ENCODE measurements at places on chromosomes 4 and X.

DNA sequence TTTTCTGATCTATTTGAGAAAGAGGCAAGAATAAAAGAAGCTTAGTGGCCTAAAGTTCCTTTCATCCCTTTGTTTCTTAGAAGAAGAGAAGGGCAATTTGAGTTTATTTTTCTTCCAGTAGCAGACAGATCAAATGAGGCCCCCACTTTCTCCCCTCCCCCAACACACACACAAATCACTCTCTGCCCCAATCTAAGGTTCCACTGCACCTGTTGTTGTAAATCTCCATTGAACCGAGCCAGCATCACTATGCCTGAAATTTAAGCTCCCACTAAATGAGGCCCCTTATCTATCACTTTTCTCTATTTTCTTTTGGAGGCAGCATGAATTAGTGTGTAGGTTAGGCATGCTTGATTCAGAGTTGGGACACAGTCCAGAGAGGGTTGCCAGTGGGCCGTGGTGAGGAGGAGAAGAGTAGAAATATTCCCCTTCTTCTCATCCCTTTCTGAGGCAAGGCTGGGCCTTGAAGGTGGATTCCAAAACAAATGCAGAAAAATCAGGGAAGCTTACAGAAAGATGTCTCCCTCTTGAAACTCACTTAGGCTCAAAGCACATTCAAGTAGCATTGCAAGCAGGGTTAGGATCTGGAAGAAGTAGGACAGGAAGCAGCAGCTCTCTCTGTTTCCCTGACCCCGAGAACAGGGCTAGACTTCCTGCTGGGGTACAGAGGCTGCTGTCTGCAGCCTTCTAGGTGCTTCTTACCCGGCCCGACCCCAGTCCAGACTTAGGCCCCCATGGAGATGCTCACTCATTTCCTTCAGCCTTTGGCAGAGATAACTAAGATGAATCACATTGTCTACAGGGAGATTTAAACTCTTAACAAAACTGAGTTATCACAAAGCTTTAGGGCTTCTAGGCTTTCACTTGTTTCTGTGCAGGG is 70.7 kb downstream of the RASL11B start:
- peak; percentile 68 for DNase-seq

- DNase-seq, result no peak
Observed at GRCh38 chr4:957231-957580, 16.2 kb downstream of the DGKQ start.

GRCh38 chrX:42869659-42870476 is 91.9 kb upstream of the PPP1R2C start:
- no peak for DNase-seq

- no peak for DNase-seq
Observed at GRCh38 chrX:14389682-14390081, 139.7 kb upstream of the GLRA2 start.

GRCh38 chrX:104391906-104392305 is 137.2 kb upstream of the ESX1 start:
- DNase-seq, result no peak

DNA sequence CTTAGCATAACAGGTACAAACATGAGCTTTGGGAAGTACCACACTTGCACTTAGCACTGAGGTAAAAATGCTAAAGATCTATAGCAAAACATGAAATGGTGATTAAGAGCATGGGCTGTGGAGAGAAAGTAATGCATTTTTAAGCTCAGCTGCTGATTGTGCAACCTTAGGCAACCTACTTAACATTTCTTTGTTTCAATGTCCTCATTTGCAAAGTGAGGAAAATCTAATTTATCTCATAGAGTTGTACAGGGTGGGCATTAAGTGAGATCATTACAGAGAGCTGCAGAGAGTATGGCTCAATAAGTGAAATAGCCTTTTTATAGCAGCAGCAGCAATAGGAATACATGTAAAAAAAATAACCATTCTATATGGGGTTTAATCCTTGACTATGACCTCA is 87.0 kb downstream of the PAK3 start:
- no peak for DNase-seq

- peak; percentile 97 for DNase-seq
Observed at GRCh38 chr4:56995525-56995924, 16.8 kb downstream of the POLR2B start.

DNA sequence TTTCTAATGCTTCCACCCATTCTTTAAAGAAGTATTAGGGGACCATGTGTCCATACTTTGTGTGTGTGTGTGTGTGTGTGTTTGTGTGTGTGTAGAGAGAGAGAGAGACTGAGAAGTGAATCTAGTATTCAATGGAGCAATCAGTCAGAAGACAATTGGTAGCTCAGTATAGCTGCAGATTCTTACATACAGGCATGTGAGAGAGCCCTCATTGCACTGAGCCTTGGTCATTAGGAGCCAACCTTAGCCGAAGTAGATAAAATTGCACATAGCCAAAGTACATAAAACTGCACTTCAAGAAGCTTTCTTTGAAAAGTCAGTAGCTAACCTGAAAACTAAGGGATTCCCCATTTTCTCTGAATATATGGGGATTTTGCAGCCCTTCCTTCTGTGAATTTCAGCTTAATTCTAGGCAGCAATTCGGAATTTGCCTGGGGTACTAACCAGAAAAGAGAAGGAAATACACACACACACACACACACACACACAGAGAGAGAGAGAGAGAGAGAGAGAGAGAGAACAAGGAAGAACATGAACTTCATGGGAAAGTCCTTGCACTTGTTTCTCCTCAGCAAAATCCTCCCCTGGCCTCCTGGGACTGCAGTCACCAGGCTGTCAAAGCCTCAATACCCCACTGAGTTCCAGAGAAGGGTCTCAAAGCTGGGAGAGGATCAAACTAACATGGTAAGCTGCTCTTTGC is 1.7 kb upstream of the PRDM8 start:
- no peak for DNase-seq

DNA sequence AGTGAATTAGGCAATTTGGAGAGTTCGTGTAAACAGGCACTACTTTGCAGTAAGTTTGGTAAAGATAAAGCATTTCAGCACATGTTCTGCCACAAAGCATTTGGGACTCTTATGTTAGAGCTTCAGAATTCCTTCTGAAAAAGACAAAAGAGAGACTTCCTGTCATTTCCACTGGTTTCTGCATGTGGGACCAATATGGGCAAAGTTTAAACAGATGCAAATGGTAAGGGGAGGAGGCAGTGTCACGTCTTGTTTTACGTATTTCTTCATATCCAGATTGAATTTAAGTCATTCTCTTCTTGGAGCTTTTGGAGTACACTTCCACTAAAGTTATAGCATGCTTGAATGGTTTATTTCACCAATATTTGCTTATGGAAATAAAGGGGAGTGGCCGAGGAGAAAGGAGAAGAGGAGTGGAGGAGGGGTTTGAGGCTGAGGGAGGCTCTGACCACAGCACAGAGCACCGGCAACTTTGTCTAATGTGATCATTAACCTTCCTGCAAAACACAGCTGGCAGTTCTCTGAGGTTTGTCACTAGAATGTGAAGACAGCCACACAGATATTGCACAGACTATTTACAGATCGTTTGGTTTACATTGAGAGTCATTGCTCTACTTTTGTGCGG is at the start of gene APELA:
Gene APELA, plus strand, starts transcription at position 479 of the 625 bp plus-strand sequence. CDS start 154 bp downstream, outside the sequence.
- no peak for DNase-seq

DNA sequence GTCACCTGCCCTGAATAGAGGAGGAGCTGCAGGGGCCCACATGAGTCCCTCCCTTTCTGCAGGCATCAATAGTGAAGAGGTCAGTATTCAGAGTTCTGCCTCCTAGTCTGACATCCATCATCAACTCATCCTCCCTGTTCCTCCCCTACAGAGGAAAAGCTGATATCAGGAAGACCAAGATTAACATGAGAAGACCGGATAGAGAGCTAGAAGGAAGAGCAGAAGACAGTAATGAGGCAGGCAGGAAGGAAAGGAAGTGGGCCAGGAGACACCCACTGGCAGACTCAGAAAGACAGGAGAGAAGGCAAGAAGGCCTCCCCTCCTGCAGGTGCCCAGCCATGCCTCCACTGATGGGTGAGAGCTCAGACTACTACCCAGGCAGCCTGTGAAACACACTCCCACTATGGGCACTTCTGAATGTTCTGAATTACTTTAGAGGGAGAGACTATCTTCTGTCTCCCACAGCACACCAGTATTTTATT is 74.6 kb downstream of the CC2D2A start:
- DNase-seq, result no peak

GRCh38 chr4:8220661-8221450 is 21.8 kb downstream of the SH3TC1 start:
- no peak for DNase-seq

DNA sequence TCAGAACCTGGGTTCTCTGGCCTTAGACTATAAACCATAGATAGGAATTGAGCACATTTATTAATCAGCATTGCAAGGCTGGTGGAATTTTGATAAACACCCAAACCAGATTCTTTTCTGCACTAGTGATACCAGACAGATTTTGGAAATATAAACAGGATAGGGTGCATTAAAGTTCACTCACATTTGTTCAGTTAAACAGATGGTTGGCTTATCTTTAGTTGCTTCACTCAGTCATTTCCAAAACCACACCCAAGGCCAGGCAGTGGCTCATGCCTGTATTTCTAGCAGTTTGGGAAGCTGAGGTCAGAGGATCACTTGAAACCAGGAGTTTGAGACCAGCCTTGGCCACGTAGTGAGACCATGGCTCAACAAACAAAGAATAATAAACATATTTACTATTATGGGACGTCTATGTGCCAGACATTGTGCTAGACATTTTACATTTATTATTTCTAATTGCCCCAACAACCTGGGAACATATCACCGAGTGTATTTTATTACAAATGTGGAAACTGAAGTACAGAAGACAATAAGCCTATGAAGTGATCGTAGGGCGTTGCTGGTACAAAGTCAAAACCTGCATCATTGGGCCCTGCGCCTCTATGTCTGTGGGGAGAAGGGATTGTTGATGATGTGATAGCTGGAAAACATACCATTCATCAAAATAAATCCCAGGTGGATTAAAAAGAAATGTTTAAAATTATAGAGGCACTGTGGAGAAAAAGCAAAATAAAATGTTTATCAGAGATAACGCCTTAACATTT is 15.0 kb downstream of the ADD1 start:
- DNase-seq, result peak; percentile 56

DNA sequence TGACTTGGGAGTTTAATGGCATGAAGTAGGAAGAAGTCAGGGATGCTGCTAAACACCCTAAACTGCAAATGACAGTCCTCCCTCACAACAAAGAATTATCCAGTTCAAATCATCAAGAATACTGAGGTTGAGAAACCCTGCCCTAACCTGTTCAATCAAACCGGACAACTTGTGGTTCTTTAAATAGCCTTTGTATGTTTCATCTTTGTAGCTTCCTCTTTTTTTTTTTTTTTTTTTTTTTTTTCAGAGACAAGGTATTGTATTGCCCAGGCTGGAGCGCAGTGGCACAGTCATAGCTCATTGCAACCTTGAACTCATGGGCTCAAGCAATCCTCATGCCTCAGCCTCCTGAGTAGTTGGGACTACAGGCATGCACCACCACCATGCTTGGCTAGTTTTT is 52.5 kb upstream of the TTC29 start:
- no peak for DNase-seq

DNA sequence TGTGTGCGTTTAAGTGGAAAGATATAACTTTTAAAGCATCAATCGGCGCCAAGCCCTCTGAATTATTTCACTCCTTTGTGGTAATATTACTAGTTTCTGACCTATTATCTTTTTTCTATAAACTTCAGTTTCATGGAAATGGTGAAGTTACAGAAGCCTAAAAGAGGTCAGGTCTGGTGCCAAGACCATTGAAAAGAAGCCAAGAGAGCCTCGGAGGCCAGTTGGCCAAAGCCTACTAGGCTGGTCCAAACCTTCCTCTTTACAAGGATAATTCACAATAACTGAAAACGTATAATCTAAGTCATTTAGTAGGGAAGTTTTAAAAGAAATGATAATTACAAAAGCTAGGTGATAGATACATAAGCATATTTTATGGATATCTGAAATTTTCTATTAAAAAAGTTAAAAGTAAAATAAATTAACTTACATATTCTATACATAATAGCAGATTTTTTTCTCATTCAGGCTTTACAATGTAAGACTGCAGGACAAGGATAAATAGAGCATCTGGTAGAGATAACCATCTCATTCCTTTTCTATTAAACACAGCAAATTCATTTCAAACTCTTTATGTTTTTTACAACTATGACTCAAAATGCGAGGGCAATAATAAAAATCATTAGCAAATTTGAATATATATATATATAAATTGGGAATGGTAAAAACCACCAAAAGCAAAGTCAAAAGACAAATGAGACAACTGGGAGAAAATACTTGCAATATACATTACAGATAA is 49.2 kb downstream of the WDFY3 start:
- no peak for DNase-seq

GRCh38 chr4:34271479-34272355 is 1972.6 kb downstream of the ARAP2 start:
- DNase-seq, result peak; percentile 14

- DNase-seq, result peak; percentile 76
Observed at GRCh38 chr4:24226667-24227066, 336.8 kb upstream of the PPARGC1A start.

DNA sequence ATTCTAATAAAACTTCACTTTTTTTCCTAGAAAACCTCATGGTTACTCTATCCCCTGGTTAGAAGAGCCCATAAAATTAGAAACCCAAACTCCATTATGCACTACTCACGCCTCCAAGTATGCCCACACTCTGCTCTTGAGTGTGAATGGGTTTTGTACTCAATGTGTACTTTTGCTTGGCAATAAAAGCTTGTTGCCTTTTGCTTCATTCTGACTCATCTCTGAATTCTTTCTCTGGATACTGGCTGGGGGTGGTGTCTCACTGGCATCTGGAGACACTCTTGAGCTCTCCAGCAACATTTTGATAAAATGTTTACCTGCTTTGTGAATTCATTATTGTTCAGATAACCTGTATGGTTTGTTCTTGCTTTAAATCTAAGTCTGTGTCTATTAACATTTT is 963.3 kb downstream of the TRAM1L1 start:
- no peak for DNase-seq

DNA sequence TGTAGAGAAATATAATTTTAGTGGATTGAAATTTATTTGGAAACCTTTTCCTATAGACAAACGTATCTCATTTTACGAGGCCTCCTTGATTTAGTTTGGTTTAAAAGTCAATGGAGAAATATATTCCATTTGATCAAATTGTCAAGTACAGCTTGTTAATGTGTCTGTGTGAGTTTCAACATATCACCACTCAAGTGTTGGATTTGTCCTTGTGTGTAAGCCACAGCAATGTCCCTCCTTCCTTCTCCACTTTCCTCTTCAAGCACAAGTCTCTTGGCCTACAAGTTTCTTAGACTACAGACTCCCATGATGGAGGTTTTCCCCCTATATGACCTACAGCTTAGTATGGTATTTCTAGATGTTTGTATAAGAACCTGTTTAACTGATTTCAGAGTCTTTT is 104.7 kb downstream of the SYNPO2 start:
- DNase-seq, result no peak

GRCh38 chr4:167234316-167234881 is at the start of gene SPOCK3:
Gene SPOCK3, minus strand, starts transcription at chr4:167234494.
- DNase-seq, result peak; percentile 16

- peak; percentile 7 for DNase-seq
Observed at GRCh38 chr4:48557478-48557877, 67.4 kb downstream of the ZAR1 start.

DNA sequence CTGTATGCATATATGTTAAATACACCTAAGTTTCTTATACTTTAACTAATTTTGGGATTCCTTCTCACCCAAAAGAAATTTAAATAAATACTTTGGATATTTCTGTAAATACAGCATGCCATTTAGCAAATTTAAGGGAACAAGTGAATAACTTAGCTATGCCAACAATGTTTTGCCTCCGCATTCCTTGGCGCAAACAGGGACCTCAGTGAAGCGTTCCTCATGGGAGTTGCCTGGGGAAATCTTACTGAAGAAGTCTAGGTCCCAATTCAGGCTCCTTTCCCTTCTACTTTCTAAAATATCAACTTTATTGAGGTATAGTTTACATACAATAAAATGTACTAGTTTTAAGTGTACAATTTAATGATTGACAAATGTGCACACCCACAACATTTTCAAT is 25.0 kb downstream of the COL4A5 start:
- DNase-seq, result no peak

- no peak for DNase-seq
Observed at GRCh38 chr4:72702948-72703347, 133.9 kb upstream of the ADAMTS3 start.
